ENCODE measurements at places on chromosomes 13 and 19.

- DNase-seq: no peak
These were observed 8.0 kb downstream of the UBXN6 start for GRCh38 chr19:4449639-4450028.

DNA sequence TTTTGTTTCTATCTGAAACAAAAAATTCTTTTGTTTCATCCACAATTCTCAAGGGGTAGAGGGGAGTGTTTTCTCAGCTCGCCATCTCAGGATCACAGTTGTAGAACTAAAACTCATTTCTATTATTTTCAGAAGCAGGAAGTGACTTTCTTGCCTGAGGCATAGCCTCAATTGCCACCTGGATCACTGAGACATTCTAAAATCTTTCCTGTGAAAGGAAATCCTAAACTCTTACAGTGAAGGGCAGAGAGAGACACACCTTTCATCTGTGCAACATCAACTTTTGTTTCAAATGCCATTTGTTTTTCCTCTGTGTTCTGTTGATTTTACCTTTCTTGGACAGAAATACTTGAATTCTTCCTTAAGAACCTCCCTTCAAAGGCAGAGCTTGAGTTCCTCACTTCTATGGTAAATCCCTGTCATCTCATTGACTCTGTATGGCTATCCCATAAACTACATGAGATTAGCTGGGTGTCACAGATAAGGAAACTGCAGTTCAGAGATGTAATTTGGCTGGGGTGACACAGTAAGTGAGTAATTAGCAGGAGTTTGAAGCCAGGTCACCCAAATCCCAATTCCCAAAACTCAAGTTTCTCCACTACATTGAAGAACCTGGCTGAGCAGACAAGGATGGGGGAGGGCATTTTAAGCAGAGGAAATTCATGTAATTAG, 224.4 kb upstream of the HTR2A start:
- no peak for DNase-seq

DNA sequence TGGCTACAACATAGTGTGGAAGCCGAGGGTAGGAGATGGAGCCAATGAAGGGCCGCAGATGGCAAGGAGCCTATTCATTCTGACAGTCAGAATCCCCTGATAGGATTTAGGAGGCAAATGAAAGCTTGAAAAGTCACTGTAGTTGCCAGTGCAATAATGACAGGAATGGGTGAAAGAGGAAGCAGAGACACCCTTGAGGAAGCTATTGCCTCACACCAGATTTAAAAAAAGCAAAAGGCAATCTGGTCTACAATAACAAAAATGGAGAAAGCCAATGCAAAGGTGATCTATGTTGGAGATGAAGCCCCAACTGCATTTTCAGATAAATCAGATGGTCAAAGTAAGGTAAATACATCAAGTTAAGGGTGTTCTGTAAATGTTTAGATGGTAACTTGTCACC, 158.5 kb downstream of the TUBA3C start:
- DNase-seq: no peak

- no peak for DNase-seq
These were observed 16.7 kb upstream of the COLGALT1 start for GRCh38 chr19:17538684-17539237.

DNA sequence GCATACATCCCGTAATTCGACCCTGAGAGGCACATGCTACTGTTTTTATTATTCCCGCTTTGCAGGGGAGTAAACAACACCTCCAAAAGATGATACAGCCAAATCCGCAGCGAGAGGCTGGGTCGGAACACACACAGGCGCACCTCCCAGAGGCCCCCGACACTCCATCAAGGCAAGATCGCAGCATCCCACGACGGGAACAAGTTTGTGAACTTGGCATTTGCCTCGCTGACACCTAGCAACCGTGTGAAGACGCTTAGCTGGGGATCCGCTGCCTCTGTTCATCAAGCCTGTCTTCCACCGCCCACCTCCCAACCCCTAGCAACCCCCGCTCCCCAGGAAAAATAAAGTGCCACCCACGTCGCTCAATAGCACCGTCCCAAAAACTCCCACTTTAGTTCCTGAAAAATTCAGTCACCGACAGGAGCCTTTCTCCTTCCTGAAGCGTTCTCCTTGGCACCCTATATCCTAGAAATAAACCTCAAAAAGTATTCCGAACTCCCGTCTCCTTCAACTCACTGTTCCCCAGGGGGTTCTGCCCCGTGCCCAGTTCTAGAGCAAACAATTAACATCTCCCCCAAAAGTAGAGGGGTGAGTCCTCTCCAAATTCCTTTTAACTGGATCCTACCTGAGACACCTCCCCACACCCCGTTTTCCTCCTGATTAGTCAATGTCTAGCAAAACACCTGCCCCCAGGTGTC, 1.7 kb downstream of the GNG7 start:
- no peak for DNase-seq

DNA sequence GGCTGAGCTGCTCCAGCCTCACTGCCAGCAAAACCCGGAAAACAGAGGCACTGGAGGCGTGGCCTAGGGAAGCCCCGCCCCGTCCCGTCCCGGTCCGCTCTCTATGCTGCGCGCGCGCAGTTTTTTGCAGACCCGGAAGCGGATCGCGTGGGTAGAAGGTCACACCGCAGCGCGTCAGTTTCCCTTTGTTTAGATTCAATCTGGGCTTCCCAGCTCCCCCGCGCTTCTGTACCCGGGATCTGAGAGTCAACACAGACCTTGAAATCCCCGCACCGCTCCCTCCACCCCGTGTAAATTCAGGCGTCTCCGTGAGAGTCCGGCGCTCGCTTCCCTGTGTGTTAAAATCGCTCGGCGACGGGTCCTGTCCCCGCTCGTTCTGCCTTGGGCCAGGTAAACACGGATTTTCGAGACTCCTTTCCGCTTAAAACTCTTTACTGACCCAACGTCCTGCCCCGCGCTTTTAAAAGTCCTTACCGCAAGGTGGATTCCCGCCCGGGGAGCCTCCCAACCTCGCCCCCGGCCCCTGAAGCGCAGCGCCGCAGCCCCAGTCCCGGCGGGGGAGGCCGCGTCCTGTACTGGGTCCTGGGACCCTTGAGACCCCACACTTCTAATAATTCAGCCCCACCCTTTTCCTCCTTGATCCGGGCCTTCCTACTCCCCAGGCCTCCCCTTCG, at the start of gene ZNF610:
Gene ZNF610 (plus strand): TSS at position 127 of the 674 bp plus-strand sequence. CDS start 12,930 bp downstream, outside the sequence.
- DNase-seq: peak; percentile 45

GRCh38 chr13:38763446-38764381, 76.8 kb downstream of the FREM2 start:
- DNase-seq: peak; percentile 4

- DNase-seq: no peak
These were observed 19.2 kb downstream of the SIGLEC8 start for GRCh38 chr19:51439021-51439465.

DNA sequence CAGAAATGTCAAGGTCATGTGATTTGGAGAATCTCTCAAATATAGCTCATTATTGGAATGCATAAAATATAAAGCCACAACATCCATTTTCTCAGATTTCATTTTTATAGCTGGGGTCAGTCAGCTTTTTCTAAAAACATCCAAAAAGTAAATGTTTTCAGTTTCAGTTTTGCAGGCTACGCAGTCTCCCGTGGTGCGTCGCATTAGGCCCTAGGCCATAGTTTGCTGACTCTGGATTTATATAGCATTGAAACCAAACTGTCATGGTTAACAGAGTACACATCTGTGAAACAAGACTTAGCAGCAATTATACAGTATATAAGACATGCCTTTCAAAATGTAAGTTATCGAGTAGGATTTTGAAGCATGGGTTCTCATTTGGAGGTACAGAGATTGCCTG, 140.0 kb downstream of the IRS2 start:
- no peak for DNase-seq

DNA sequence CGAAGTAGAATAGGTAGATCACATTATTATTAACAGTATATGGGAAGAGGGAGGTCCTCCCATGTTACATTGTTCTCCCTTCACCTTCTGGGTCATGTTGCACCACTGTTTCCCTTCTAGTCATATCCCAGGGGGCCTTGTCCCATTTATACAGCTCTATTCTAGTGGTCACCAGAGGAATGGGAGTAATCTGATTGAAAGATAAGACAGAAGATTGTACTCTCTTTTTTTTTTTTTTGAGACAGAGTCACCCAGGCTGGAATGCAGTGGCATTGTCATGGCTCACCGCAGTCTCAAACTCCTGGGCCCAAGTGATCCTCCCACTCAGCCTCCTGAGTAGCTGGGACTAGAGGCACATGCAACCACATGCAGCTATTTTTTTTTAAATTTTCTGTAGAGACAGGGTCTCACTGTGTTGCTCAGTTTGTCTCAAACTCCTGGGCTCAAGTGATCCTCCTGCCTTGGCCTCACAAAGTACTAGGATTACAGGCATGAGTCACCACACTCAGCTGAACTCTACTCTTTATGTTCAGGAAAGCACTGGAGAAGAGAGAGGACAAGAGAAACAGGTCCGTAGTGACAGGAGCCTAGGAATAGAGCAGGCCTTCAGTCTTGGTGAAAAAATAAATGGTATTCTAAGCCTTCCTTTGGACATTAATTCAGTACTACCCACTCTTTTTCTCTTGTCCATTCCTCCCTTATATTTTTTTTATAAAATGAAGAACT, 4.3 kb upstream of the ZNF529 start:
- no peak for DNase-seq
